Activated T-cell treated with anti-CD3 and anti-CD28 coated beads, Interleukin-2, amount 50 U/mL, for 72 hours (primary cell): ENCODE measurements at places on chromosomes 5 and 9. TPM values are rescaled to one million over a fixed set of nuclear protein-coding genes. Genes with fewer than 3 reads are reported as not detected.
A peak's percentile ranks its signal among the peaks of the same experiment; 100 is the strongest.

- H3K4me1 ChIP-seq, result no peaks in the 10 kb centered on the region
- no peaks in the 10 kb centered on the region for H3K36me3 ChIP-seq
- H3K4me3 ChIP-seq, result no peak overlapping the region
- H3K27ac ChIP-seq, result no peak overlapping the region
- no peak for DNase-seq
- peaks cover 8% of the 10 kb centered on the region for H3K27me3 ChIP-seq
Measured at GRCh38 chr9:8895106-8895860, 1095.7 kb upstream of the DMAC1 start.

GRCh38 chr5:16568875-16569580, 47.8 kb downstream of the RETREG1 start:
- H3K27ac ChIP-seq, result no peak overlapping the region
- H3K27me3 ChIP-seq, result no peaks in the 10 kb centered on the region
- peaks cover 7% of the 10 kb centered on the region for H3K36me3 ChIP-seq

Gene FGFR4
- 1.1 TPM for total RNA-seq

DNA sequence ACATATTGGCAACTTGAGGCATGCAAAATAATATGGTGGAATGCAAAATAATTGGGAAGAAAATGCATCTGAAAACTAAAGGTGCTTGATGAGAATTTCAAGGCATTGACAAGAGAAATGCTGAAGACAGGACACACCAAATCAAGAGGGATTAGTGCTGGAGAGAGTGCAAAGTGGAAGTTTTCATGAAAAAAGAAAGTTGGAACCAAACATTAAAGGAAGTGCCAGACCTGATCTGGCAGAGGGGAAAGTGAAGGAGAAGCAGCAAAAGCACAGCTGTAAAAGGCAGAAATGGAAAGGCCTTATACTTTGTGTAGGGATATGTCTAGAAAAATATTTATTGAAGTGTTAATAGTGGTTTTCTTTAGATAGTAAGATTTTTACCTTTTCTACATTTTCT, 35.3 kb upstream of the FYB1 start:
- H3K27ac ChIP-seq, result no peak overlapping the region
- no peaks in the 10 kb centered on the region for H3K27me3 ChIP-seq
- peaks cover 17% of the 10 kb centered on the region for H3K4me1 ChIP-seq
- H3K4me3 ChIP-seq, result no peak overlapping the region
- H3K36me3 ChIP-seq, result peaks cover 7% of the 10 kb centered on the region

- H3K4me1 ChIP-seq, result peaks cover 50% of the 10 kb centered on the region
- DNase-seq, result no peak
- peaks cover 2% of the 10 kb centered on the region for H3K36me3 ChIP-seq
- H3K27ac ChIP-seq, result no peak overlapping the region
- H3K4me3 ChIP-seq, result peak overlapping the region; percentile 19
- H3K27me3 ChIP-seq, result peaks cover 19% of the 10 kb centered on the region
Measured at GRCh38 chr5:52774005-52774410, 13.7 kb upstream of the ITGA1 start.

Gene NSMF
- total RNA-seq, result 20.0 TPM

- no peaks in the 10 kb centered on the region for H3K27me3 ChIP-seq
- no peak overlapping the region for H3K27ac ChIP-seq
- no peak for DNase-seq
- no peak overlapping the region for H3K4me3 ChIP-seq
- H3K4me1 ChIP-seq, result peaks cover 67% of the 10 kb centered on the region
- H3K36me3 ChIP-seq, result peaks cover 65% of the 10 kb centered on the region
Measured at GRCh38 chr5:455806-456205, 12.8 kb downstream of the EXOC3 start.

DNA sequence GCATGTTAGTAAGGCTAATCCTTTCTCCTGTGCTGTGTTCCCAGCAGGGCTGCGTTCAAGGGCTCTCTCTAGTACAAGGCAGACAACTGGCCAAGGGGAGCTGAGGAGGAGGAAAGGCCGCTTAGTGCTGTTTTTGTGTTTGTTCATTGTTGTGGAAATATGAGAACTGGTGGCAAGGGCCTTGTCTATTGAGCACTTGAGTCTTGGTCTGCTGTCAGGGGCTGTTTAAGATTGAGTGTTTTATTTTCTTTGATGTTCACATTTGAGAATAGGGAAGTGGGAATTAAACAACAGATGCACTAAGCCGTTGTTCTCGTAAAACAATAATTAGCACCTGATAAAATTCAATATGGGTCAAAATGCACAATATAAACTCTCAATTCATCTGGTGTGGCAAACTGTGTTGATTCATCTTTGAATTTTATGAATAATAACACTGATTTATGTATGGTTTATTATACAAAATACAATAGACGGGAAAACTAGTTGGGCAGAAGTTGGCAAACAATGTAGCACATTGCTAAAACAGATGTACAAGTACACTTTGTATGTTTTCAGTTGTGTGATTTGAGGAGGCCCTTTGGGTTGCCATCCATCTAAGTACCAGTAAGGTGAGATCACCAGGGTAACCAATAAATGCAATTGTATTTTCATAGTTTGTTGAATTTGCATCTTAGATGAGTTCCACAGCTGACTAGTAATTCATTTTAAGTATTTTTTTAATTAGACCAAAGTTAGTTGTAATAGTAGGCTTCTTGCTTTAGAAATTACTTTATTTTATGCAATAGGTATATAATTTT, 97.6 kb upstream of the GRHPR start:
- no peaks in the 10 kb centered on the region for H3K36me3 ChIP-seq
- DNase-seq, result no peak
- no peaks in the 10 kb centered on the region for H3K4me1 ChIP-seq

GRCh38 chr9:75448281-75448680, 360.0 kb downstream of the OSTF1 start:
- no peaks in the 10 kb centered on the region for H3K36me3 ChIP-seq
- H3K4me3 ChIP-seq, result no peak overlapping the region
- DNase-seq, result no peak
- no peak overlapping the region for H3K27ac ChIP-seq
- no peaks in the 10 kb centered on the region for H3K4me1 ChIP-seq

DNA sequence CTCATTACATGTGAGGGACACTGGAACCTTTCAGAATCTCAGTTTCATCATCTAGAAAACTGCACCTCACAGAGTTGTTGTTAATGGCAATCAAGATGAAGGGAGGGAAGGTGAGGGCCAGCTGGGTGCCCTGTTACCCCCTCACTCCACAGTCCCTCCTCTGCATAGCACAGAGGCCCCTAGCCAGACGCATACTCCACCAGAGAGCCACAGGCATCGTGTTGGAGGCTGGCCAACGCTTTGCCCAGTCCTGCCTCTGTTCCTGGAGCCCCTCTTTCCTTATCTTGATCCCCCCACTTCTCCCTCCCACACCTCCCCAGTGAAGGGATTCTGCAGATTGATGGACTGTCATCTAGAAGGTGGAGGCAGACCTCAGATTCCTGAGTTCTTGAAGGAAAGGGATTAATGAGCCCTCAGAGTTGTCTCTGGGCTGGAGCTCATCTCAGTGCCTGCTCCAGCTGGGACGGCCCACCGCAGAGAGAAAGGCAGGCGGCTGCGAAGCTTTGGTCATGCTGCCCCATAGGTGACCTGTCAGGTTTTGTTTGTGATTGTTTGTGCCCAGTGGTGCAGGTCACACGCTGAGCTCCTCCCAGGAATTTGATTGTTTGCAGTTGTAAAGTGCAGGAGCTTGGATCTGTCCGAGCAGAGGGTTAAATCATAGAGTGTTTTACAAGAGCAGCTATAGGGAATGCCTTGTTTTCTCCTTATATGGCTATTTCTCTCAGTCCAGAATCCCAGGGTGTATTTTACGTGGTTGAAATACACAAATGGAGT, 487.3 kb downstream of the CCDC171 start:
- H3K4me3 ChIP-seq, result no peak overlapping the region
- H3K4me1 ChIP-seq, result no peaks in the 10 kb centered on the region
- DNase-seq, result no peak
- no peak overlapping the region for H3K27ac ChIP-seq
- H3K27me3 ChIP-seq, result peaks cover 13% of the 10 kb centered on the region
- H3K36me3 ChIP-seq, result no peaks in the 10 kb centered on the region

Gene CDKN2B
- not detected for total RNA-seq

DNA sequence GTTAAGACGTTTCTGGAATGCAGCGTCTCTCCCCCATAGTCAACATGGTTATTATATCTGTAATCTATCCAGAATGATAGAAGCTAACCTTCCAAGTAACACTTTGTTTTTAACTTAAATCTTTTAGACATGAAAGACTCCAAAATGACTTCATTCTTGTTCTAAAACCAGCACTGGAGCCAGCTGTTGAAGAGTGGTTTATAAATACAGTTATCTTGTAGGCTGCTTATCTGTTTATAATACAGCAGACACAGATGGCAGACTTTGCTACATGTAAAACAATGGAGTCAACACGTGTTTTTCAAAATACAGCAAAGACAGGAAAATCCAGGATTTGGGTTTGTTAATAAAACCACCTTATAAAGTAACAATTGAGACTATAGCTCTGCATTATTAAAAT, 48.8 kb upstream of the RETREG1 start:
- no peaks in the 10 kb centered on the region for H3K27me3 ChIP-seq
- no peaks in the 10 kb centered on the region for H3K4me1 ChIP-seq
- DNase-seq, result no peak
- H3K4me3 ChIP-seq, result no peak overlapping the region
- no peak overlapping the region for H3K27ac ChIP-seq
- no peaks in the 10 kb centered on the region for H3K36me3 ChIP-seq

Gene EDIL3
- total RNA-seq, result not detected

DNA sequence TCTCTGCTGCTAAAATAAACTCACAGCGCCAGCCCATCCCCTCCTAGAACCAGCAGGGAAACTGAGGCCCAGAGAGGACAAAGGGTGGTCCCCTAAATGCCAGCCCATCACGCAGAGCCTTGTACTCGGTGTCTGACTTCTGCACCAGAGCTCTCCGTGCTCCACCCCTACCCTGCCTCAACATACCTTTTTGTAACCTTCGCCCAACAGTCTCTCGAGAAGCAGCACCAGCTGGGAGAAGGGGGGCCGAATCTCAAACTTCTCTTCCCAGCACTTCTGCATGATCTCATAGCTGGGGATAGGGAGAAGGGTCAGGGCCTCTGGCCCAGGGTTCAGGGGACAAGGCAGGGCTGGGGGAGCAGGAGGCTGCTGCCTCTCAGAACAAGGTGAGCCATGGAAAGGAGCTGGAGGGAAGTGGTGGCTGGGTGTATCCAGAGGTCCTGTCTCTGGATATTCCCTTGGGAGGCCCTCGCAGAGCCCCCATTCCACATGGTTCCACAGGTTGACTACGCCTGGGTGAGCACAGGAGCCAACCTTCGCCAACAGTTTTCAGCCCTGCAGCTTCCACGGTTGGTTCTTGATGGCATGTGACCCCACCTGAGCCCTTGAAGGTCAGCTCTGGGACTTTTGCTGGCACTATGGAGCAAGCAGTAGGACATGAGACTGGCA, 32.3 kb upstream of the CSF1R start:
- H3K27me3 ChIP-seq, result no peaks in the 10 kb centered on the region
- no peak overlapping the region for H3K27ac ChIP-seq
- no peaks in the 10 kb centered on the region for H3K36me3 ChIP-seq
- no peak for DNase-seq
- no peak overlapping the region for H3K4me3 ChIP-seq

Gene PALM2AKAP2
- 0.30 TPM for total RNA-seq

Gene CSF1R
- total RNA-seq, result 1.8 TPM

- DNase-seq, result no peak
- H3K36me3 ChIP-seq, result no peaks in the 10 kb centered on the region
- no peak overlapping the region for H3K4me3 ChIP-seq
- peaks cover 8% of the 10 kb centered on the region for H3K27me3 ChIP-seq
- no peak overlapping the region for H3K27ac ChIP-seq
Measured at GRCh38 chr5:111043712-111044506, 27.6 kb upstream of the TSLP start.

DNA sequence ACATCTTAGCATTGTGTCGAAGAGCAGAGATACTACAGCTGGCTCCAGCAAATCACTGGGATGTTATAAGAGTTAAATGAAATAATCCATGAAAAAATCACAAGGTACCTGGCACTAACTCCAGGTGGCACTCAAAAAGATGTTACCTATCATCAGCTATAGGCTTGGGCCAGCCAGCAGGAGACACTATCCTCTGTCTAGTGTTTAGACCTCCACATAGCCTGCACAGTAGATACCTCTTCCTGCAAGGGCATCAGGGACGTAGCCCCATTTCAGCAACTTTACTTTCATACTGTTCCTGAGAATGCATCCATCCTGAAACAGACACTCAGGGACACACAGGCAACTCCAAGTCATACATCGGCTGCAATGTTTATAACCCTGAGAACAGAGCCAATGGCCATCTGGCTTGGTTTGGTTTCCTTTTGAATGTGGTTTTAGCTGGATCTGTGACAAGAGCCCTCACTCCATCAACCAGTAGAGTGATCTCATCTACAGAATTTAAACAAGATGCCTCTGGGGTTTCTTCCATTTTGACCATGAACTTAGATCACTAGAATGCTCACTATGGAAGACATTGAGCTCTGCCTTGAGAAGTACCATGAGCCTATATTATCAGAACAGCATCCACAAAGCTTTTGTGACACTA, 69.9 kb downstream of the TLE1 start:
- DNase-seq, result no peak
- H3K36me3 ChIP-seq, result peaks cover 2% of the 10 kb centered on the region
- no peak overlapping the region for H3K27ac ChIP-seq
- peaks cover 8% of the 10 kb centered on the region for H3K4me1 ChIP-seq
- H3K4me3 ChIP-seq, result peak overlapping the region; percentile 45
- peaks cover 12% of the 10 kb centered on the region for H3K27me3 ChIP-seq

- DNase-seq, result no peak
- no peak overlapping the region for H3K4me3 ChIP-seq
- H3K27ac ChIP-seq, result no peak overlapping the region
- no peaks in the 10 kb centered on the region for H3K36me3 ChIP-seq
Measured at GRCh38 chr9:73810585-73811215, 659.0 kb downstream of the ANXA1 start.

Gene PPP1R26
- 2.8 TPM for total RNA-seq

DNA sequence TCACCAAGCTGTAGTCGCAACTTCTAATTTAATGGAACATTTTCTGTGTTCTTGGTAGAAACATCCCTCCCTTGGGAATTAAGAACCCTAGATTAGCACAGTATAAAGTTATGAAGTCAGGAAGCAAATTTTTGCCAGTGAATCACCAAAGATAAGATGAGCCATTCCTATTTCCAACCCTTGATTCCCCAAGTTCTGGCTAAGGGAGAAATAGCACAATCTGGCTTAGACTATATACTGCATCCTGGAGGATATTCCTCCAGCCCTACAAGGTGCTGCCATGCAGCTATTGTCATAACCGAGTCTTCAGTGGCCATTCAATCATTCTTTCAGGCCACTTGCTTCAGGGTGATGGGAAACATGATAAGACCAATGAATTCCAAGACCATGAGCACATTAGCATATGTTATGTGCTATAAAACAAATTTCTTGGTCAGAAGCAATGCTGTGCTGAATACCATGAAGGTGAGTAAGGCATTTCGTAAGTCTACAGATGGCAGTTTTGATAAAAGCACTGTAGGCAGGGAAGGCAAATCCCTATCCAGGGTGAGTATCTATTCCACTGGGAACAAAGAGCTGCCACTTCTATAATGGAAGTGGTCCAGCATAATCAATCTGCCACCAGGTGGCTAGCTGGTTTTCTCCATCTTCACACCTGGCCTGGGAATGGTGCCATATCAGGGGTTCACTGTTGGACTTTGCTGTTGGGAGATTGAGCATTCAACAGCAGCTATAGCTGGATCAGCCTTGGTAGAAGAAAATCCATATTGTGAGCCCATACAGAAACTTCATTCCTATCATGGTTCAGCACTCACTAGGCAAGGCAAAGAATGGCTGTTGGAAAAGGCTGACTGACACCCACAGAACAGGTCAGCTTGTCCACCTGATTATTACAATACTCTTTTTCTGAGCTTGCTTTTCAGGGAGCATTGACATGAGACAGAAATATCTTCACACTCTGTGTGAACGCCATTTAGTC, 19.6 kb upstream of the ARL15 start:
- no peak overlapping the region for H3K27ac ChIP-seq
- DNase-seq, result no peak
- no peaks in the 10 kb centered on the region for H3K4me1 ChIP-seq
- no peak overlapping the region for H3K4me3 ChIP-seq
- peaks cover under 1% of the 10 kb centered on the region for H3K36me3 ChIP-seq

Gene TTC39B
- 30.8 TPM for total RNA-seq

Gene STPG3
- total RNA-seq, result not detected
